Fibroblast of the aortic adventitia (primary cell): ENCODE measurements at places on chromosomes 16 and 17. TPM values are rescaled to one million over a fixed set of nuclear protein-coding genes. Genes with fewer than 3 reads are reported as not detected.

Gene PHB1
- total RNA-seq, result 48.3 and 103 TPM in 2 replicates

Gene PCGF2
- 2.9 and 4.8 TPM in 2 replicates for total RNA-seq

Gene TBC1D3C
- not detected in 2 replicates for total RNA-seq

Gene CMIP
- 12.3 and 15.7 TPM in 2 replicates for total RNA-seq

Gene ADORA2B
- 0.90 and 19.3 TPM in 2 replicates for total RNA-seq

Gene KCTD2
- 20.2 and 34.2 TPM in 2 replicates for total RNA-seq

Gene WSCD1
- total RNA-seq, result 0.16 and 0.18 TPM in 2 replicates

Gene KCNJ2
- 1.4 and 12.7 TPM in 2 replicates for total RNA-seq
